ENCODE measurements at places on chromosomes 13 and 19.

DNA sequence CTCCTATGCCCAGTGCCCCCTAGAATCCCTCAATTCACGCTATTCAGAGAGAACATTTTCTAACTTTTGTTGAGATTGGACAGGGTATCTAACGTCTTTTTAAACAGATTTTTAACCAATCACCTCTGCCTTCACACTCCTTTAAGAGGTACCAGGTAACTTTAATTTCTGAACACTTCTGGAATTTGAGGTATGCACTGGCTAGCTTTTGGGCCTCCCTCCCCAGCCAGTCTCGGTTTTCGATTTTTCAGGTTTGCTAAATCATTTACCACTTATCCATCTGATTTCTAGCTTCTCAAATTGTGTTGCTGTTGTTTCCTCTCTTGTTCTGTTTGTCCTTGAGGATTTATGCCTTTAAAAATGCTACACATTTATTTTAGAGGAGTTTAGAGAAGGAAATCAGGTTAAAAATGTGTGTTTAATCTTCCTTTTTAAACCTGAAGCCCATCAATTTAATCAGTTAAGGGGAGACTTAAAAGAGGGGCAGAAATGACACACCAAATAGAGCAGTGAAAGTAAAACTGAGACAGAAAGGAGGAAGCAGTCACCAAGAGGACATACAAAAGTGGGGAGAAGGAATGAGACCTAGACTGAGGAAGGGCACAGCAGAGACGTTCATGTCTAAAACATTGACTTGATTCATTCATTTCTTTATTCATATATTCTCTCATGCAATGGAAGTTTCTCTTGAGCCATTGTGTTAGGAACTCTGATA, 139.6 kb upstream of the HTR2A start:
- no peak for DNase-seq

- no peak for DNase-seq
These were observed 300.6 kb downstream of the COG6 start for GRCh38 chr13:39956036-39956435.

GRCh38 chr13:29111446-29111845, 291.3 kb downstream of the MTUS2 start:
- DNase-seq, result no peak

- no peak for DNase-seq
These were observed 185.2 kb downstream of the KLF12 start for GRCh38 chr13:73948848-73949529.

DNA sequence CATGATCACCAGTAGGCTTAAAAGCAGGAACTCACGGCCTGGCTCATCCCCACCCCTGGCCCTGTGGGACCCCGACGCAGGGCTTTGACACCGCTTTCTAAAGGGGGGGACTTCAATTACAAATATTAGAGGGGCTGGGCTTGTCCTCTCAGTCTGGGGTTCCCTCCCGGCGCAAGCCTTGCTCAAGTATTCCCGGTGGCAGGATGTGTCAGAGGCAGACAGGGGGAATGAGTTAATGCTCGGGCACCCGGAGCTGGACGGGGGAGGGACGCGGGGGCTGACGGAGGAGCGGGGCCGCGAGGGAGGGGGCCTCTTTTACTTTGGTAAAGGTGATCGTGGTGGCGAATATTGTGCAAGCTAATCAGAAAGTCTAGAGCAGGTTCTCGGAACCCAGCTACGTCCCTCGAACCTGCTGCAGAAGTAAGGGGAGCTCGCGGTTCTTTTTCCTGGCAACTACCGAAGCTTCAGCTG, 1.1 kb downstream of the FGF14 start:
- DNase-seq, result peak; percentile 20

GRCh38 chr19:16425993-16426392, 45.8 kb downstream of the EPS15L1 start:
- DNase-seq, result no peak

GRCh38 chr19:38562096-38562495, 55.7 kb downstream of the MAP4K1 start:
- DNase-seq, result no peak

GRCh38 chr19:752652-753517, 2.0 kb downstream of the MISP start:
- DNase-seq, result peak; percentile 89

- no peak for DNase-seq
These were observed 5.4 kb downstream of the PNPLA6 start for GRCh38 chr19:7540761-7541474.

DNA sequence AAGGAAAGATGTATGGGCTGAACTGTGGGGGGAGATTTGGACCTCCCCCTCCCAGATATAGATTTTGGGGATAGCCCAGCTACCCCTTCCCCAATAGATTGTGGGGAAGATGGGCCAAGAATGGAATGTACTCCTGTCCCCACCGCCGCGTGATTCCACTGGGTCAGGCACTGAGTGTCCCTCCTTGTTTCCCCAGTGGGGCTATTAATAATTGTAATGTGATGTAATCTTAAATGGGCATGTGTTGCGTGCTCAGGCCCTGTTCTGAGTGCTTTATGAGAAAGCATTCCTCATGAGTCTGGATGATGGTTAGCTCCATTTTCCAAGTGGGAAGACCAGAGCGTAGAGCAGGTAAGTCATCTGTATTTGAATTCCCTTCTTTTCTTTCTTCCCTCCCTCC, 1.4 kb downstream of the PSMD8 start:
- no peak for DNase-seq

- DNase-seq, result no peak
These were observed 2.3 kb downstream of the FNDC3A start for GRCh38 chr13:48977973-48978372.

GRCh38 chr19:53521373-53522202, 16.4 kb upstream of the ZNF331 start:
- peak; percentile 57 for DNase-seq

GRCh38 chr19:38727868-38728660, 16.2 kb downstream of the CAPN12 start:
- DNase-seq, result no peak

DNA sequence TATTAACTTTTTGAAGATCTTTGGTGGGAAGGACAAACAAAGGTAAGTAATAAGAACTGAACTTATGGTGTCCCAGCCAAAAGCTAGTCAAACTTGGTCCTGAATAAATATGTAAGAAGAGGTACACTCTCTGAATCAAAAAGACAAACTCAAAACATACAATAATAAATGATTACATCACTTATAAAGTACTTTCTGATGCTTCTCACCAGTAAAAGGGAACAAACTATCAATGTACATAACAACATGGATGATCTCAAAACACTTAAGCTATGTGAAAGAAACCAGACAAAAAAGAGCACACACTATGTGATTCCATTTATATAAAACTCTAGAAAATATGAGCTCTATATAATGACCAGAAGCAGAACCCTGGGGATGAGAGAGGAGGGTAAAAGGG, 138.3 kb downstream of the VWA8 start:
- DNase-seq, result no peak

- peak; percentile 73 for DNase-seq
These were observed 103.1 kb downstream of the TNFRSF19 start for GRCh38 chr13:23673354-23673753.

DNA sequence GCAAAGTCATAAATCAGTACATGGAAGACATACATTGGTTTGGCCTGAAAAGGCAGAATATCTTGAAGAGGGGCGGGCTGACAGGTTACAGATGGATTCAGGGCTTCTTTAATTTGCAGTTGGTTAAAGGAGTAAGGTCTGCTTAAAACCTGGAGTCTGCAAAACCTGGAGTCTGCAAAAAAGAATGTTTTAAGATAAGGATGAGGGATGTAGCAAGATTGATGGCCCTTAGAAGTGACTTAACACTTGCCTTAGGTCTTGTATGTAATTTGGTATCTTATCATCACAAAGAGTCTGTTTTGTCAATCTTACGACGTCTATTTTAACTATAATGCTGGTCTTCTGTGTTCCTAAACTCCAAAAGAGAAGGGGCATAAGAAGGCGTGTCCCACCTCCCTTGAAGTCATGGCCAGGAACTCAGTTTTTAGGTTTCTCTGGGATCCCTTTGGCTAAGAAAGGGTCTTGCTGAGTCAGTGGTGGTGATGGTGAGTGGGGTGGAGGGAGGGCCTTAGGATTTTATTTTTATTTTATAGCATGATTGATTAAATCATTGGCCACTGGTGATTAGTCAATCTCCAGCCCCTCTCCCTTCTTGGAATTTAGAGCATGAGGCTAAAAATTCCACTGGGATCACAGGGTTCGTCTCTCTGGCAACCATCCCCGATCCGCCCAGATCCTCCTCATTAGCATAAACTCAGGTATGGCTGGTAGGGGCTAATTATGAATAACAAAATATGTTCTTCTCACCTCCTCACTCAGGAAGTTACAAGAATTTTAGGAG, 10.1 kb upstream of the HAS1 start:
- DNase-seq, result no peak

DNA sequence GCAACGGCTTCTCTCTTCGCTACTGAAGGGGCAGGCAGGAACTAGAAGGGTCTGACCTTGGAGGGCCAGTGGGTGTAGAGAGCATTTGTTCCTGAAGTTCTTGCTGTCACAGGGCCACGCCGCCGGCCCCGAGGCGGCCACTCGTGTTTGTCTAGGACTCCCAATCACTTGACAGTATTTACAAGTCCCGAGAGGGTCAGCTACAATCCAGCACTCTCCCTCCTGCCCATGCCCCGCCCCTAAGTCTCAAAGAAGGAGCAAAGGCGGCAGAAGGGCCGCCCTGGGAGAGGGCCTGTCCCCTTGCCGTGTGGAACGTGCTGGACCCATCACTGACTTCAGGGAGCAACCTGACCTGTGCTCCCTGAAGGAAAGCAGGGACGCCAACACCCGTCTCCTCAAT, 118.5 kb downstream of the STK24 start:
- DNase-seq, result no peak

GRCh38 chr13:48478391-48478790, 54.5 kb downstream of the RCBTB2 start:
- no peak for DNase-seq

GRCh38 chr19:10142701-10143375, 23.1 kb upstream of the EIF3G start:
- DNase-seq, result peak; percentile 41

DNA sequence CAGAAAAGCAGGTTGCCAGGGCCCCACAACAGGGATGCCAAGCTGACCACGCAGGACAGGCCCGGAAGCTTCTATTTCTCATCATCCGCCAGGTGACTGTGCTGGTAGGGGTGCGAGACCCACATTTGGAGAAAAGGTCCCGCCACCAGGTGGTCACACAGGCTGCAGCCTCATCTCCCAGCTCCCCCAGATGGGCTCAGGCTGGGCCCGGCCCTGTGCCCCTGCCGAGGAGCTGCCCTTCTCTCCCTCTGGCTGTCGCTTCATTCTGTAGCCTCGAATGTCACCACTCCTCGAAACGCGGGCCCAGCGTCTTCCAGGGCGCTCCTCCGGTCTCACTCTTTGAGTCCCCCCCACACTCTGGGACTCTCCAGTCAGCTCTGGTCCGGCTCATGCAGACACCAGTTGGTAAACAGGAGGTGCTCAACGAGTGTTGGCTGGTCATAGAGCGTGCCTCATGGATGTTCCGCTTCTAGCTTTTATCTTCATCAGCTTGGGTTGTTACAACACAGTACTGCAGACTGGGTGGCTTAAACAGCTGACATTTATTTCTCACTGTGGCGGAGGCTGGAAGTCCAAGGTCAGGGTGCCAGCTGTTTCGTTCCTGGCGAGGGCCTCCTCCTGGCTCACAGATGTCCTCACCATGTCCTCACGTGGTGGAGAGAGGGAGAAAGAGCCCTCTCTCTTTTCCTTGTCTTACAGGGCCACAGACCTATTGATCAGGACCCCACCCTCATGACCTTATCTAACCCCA, 87.1 kb downstream of the TEX29 start:
- DNase-seq, result no peak

- DNase-seq, result no peak
These were observed 1123.3 kb downstream of the EFNB2 start for GRCh38 chr13:105412171-105412570.

- no peak for DNase-seq
These were observed 209.6 kb downstream of the VWA8 start for GRCh38 chr13:41751277-41751676.

DNA sequence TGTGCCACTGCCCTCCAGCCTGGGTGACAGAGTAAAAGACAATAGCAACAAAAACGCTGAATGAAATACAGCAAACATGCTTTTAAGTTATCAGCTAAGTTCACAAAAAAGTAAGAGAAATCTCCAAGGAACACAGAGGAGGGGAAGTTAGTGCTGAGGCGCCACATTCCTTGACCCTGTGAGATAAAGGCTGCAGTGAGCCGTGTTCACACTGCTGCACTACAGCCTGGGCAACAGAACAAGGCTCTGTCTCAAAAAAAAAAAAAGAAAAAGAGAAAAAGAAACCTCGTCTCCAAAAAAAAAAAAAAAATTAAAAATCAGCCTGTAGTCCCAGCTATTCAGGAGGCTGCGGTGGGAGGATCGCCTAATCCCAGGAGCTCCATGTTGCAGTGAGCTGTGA, 16.3 kb upstream of the DOCK6 start:
- DNase-seq, result no peak

GRCh38 chr13:87234981-87235380, 436.2 kb upstream of the SLITRK5 start:
- no peak for DNase-seq

- peak; percentile 99 for DNase-seq
These were observed at the start of gene SERTAD3 for GRCh38 chr19:40444000-40444824. SERTAD3 (minus strand) TSS chr19:40444335; CDS start chr19:40442080, 2,255 bp downstream.

DNA sequence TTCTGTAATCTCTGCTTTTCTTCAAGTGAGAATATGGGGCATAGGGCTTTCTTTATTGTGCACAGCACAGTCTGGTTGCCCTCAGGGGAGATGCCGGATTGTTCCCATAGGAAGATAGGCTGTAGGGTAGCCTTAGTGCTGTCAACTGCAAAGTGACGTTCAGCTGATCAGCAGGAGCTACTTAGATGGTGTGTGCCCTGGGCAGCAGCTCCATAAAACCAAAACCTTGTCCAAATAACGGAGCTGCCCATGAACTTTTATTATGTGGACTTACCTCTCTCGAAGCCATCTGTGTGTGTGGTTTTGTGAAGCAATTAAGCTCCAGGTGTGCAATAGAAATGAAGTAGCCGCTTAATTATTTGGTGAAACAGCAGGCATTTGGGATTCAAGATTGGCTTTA, 120.0 kb upstream of the RNF113B start:
- no peak for DNase-seq

- peak; percentile 37 for DNase-seq
These were observed 242.7 kb upstream of the IPO5 start for GRCh38 chr13:97710797-97711196.

DNA sequence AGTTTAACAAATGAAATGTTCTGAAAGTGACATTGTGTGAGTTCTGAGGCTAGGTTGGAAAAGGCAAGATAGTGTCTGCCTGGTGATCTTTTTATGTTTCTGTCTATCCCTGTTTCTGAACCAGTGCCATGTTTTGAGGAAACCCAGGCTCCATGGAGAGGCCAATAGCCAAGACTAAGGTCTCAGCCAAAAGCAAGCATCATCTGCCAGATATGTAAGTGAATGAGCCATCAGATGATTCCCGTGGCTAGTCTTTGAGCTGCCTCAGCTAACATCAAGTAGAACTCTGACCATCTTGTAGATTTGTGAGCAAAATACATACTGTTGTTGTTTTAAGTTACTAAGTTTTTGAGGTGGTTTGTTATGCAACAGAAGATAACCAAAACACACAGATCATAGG, 19.6 kb upstream of the CCNA1 start:
- DNase-seq, result no peak

Measured in DMS53 (cell line).